MV-4-11 (cell line): ENCODE measurements at places on chromosomes 1 and 21.

GRCh38 chr1:10057343-10057742 lies 24.6 kb downstream of the UBE4B start:
- DNase-seq = peak; percentile 39

GRCh38 chr21:39934895-39935294 lies 67.7 kb downstream of the PCP4 start:
- no peak for DNase-seq

- no peak for DNase-seq
Observed at GRCh38 chr21:26099610-26100219, 70.9 kb downstream of the APP start.

GRCh38 chr1:172121081-172121717 lies 279.9 kb downstream of the DNM3 start:
- no peak for DNase-seq

- DNase-seq = no peak
Observed at GRCh38 chr1:78650114-78650660, 556 bp downstream of the IFI44 start.

GRCh38 chr1:8560611-8561544 lies 243.0 kb downstream of the SLC45A1 start:
- peak; percentile 35 for DNase-seq

DNA sequence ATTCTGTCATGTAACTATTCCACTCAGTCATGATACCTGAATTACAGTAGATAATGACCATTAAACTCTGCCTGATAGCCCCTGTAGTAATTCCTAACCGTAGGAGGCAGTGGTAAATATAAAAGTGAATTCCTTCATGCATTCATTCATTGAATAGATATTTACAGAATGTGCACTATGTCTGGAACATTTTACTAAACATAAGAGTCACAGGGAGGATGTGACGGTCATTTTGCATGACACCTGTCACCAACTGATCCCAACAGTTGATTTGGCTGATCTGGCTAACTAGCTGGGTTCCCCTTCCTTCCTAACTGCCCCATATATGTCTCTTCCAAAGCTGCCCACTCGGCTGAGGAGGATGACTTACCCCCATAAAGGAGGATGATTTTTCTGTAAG lies 2.2 kb upstream of the RNPC3 start:
- DNase-seq = no peak

DNA sequence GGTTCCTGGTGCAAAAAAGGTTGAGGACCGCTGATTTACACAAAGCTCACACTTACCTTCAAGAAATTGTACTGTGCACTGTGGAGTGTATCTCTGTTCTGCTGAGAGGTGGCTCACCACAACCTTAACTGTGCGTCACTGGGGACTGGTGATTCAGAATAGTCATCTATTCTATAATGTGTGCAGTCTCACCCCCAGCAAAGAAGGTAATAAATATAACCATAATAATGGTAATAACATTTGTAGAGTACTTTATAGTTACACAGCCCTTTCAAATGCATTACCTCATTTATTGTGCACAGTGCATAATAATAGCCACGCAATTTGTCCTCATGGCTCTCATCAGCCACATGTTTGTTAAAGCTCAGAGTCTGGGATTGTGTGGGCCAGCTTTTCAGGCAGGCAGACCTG lies 59.4 kb upstream of the DUSP10 start:
- DNase-seq = no peak

- DNase-seq = no peak
Observed at GRCh38 chr1:82052563-82052962, 251.8 kb downstream of the ADGRL2 start.

GRCh38 chr1:151783796-151784195 lies 6.5 kb downstream of the TDRKH start:
- DNase-seq = no peak

DNA sequence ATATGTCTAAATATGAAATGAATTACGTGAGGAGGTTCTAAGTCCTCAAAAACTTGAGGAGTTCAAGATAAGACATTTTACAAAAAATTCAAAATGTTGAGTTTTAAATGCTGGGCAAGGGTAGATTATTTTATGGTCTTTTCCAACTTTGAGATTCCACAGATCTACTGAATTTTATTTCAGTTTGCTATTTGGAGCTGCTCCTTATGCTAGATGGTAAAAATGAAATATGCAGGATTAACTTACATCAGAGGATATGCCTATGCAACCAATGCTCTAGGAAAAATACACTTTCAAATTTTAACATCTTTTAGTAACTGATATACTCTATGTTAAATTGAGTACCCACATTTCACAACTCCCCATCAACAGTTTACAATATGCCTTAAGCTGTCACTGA lies 83.1 kb downstream of the SCMH1 start:
- no peak for DNase-seq

- DNase-seq = no peak
Observed at GRCh38 chr1:197312163-197312562, 44.1 kb downstream of the CRB1 start.

- no peak for DNase-seq
Observed at GRCh38 chr1:154213274-154213673, 7.1 kb upstream of the CFAP141 start.

- no peak for DNase-seq
Observed at GRCh38 chr1:181386951-181387350, 96.4 kb upstream of the CACNA1E start.

GRCh38 chr21:38202811-38203210 lies 54.0 kb upstream of the KCNJ15 start:
- no peak for DNase-seq

DNA sequence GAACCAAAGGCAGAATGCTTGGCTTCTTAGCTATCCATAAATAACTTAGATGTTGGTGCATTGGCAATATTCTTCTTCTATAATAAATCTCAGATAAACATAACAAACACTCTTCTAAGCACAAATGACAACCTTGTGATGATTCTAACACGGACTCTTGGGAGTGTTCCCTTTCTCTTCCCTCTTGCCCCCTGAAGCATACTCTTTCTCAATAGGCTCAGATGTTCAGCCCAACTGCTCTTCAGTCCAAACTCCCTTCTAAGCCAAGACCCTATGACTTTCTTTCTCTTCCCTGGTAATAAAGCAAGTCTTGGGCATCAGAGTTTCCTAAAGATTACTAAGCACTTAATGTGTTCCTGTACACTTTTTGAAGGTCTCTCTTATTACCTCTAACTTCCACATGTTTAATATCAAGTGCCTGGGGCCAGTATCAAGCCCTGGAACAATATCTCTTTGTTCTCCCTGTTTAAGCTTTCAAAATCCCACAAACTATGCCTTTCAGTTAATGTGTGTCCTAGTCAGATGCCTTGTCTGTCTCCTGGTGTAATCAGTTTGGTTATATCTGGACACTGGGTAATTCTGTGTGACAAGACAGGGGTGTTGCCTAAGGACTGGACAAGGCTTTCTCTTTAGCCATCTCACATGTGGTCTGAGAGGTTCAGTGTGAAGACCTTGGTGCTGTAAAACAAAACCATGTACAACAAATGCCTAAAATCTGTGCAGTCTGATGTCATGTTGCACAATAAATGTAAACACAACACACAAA lies 92.9 kb upstream of the IVNS1ABP start:
- no peak for DNase-seq

DNA sequence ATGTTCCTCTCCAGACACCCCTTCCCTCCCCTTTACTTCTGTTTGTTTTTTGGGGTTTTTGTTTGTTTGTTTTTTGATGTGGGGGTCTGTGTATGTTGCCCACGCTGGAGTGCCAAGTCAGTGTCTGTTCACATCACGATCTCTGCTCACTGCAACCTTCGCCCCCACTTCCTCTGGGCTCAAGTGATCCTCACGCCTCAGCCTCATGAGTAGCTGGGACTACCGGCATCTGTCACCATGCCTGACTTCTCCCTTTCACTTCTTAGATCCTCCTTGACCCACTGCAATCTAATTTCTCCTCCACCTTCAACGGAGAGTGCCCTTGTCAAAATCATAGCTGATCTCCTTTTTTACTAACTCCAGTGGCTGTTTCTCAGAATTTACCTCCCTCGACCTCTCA lies 100.7 kb upstream of the KIF26B start:
- peak; percentile 82 for DNase-seq

GRCh38 chr1:26064553-26064952 lies 2.9 kb downstream of the TRIM63 start:
- no peak for DNase-seq

DNA sequence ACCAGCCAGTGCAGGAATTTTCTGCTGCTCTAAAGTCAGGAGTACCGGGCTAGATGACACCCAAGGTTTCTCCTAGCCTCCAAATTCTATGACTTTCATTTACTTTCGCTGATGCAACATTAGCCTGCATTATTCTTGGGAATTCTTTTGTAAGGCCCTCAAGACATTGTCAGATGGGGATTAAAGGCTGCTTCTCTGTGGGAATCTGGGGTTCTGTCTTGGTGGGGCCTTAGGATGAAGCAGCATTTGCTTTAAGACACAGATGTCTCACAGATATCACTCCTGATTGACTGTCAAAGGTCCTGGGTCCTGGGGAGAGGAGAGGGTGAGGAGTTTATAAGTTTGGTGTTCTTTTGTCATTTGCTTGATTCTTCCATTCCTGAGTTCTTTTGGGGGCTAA lies 11.6 kb downstream of the PKP1 start:
- DNase-seq = no peak

- DNase-seq = peak; percentile 83
Observed at GRCh38 chr1:30778154-30778978, 20.8 kb upstream of the LAPTM5 start.

DNA sequence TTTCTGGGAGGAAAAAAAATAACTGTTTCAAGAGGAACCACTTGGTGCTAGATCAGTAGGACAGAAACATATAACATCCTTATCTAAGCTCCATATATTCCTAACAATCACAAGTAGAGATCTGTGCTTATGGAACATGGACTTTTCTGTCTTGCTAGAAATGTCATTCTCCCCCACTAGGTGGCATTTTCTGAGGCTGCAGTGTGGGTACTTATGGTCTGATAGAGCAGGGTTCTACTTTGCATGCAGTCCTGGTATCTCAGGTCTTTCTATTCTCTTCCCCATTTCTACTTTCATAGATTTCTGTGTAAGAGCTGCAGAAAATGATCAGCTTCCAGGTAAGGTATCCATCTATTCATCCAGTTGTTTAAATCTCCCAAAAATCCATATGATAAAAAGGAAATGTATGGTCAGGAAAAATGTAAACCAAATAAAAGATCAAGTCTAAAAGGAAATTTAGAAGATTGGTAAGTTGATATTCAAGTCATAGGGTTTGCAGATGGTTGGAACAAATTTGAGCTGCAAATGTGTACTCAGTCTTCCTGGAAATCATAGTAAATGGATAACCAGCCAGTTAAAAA lies 1.5 kb downstream of the ZNF684 start:
- DNase-seq = peak; percentile 71

DNA sequence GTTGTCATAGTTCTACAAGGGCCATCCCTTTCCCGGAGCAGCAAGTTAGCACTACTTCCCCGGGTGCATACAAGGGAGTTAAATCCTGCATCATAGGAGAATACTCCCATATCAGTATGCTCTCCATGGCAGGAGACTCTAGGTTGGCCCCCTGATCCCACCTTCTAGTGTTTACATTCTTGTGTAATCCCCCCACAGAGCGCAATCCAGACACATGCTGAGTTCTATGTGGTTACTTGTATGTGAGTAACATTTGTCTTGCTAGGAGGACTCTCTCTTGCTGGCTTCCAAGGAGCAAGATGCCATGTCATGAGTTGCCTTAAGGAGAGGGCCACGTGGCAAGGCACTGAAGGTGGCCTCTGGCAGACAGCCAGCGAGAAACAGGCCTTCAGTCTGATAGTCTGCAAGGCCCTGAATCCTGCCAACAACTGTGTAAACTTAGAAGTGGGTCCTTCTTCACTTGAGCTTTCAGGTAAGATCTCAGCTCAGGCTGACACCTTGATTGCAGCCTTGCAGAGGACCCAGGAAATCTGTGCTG lies 155.3 kb downstream of the CDC7 start:
- no peak for DNase-seq

GRCh38 chr1:71047635-71048607 lies at the start of gene PTGER3:
PTGER3 (minus strand) TSS chr1:71047816; CDS start chr1:71047577, 239 bp downstream.
- no peak for DNase-seq

GRCh38 chr1:11184973-11185372 lies 4.2 kb upstream of the ANGPTL7 start:
- DNase-seq = peak; percentile 15

DNA sequence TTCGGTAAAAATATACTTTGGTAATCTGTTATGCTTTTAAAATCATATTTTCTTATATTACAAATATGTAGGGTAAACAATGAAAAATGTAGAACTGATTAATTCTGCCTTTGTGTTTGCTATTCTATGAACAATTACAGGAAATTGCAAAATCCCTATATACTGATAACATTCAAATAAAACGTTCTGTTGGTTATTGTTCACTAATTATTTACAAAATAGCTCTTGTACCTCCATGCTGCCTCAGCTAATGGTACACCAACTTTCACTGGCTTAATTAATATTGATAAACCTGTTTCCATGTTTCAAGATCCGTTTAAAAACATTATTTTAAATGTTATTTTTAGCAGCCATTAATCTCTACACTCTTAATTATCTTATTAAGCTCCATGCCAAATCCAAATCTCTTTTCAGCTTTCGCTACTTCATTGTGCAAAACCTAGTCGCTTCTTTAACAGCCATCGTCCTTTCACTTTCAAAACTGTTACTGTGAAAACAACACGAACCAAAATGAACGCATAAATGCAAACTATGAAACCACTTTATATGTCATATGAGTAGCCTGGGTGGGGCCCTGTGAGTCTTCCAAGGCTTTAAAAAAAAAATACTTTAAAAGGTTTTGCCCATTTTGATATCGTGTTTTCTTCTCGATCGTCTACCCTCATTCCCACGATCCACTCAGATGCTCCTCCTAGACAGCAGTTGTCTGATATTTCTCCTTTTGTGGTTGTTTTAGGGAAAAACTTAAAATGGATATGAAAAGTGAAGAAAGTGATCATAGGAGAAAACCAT lies 807.1 kb downstream of the USP25 start:
- DNase-seq = no peak

GRCh38 chr1:147890177-147890790 lies 12.3 kb upstream of the GJA8 start:
- peak; percentile 47 for DNase-seq

- DNase-seq = no peak
Observed at GRCh38 chr1:190452272-190452848, 25.3 kb downstream of the BRINP3 start.

GRCh38 chr1:185155600-185156287 lies 1.0 kb downstream of the TRMT1L start:
- peak; percentile 42 for DNase-seq

DNA sequence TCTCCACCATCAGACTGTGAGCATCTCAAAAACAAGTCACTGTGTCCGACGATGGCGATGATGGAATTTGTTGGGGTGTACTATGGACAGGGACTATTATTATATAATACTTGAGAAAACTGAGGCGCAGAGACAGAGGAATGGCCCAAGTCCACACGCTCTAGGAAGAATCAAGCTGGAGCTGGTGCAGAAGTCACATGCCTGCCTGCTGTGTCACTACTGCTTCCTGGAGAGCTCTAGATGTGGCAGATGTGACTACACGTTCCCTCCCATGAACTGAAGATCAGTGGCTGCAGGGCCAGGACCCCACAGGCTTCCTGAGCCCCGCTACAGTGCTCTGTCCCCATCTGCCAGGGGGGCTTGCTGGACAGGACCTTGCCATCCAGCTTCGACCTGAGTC lies 56.9 kb downstream of the TRABD2B start:
- no peak for DNase-seq

- no peak for DNase-seq
Observed at GRCh38 chr1:215489771-215490565, 77.1 kb upstream of the KCTD3 start.
